ENCODE measurements at places on chromosomes 6 and 20.

GRCh38 chr6:146544616-146545182 lies 1.1 kb downstream of the RAB32 start:
- DNase-seq: no peak

GRCh38 chr6:5174244-5174643 lies 86.5 kb downstream of the LYRM4 start:
- no peak for DNase-seq

DNA sequence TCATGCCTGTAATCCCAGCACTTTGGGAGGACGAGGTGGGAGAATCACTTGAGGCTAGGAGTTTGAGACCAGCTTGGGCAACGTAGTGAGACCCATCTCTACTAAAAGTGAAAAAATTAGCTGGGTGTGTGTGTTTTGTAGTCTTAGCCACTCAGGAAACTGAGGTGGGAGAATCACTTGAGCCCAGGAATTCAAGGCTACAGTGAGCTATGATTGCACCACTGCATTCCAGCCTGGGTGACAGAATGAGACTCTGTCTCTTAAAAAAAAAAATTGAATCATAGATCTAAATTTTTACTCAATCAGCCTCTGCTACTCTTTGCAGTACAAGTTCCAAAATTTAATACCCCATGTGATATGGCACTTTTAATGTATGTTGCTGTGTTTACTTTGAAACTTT lies 121.6 kb downstream of the ARMC2 start:
- DNase-seq: no peak

GRCh38 chr6:4920914-4921410 lies 82.9 kb downstream of the RPP40 start:
- DNase-seq: no peak

- DNase-seq: no peak
Observed at GRCh38 chr6:157227202-157228166, 95.8 kb downstream of the TMEM242 start.

- no peak for DNase-seq
Observed at GRCh38 chr6:50128420-50129005, 78.8 kb upstream of the DEFB112 start.

GRCh38 chr20:50111829-50112495 lies 988 bp downstream of the UBE2V1 start:
- no peak for DNase-seq

DNA sequence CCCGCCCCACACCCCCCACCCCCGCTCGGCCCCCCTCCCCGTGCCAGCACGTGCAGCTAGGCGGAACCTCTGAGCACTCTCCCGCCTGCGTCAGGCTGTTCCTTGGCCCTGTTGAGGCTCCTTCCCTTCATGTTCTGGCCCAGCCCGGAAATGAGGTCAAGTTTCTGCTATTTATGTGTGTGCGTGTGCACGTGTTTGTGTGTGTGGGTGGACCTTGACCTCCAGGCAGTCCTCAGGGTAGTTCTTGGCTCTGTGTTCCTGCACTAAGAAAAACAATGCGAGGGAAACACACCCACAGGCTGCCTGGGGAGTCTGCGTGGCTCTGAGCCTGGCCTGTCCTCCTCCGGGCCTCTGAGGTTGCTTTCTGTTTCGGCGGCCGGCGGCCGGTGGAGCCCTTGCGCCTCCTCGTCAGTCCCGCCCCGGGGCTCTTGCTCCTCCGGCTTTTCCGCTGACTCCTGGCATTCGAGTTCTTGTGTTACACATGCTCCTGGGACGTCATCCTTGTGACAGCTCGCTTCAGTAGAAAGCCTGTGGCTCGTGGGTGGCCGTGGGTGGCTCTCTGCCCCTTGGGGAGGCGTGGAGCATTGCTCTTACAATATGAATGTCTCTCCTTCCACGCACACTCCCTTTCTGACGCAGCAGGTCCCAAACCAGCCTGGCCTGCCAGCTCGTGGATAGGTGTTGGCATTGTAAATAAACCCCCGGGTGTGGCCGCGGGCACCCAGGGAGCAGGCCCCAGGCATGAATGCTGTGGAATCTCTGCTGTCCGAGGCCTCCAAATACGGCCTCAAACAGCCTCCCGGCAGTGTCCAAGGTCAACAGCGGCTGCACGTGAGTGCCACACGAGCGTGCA lies 10.0 kb downstream of the SLCO4A1 start:
- DNase-seq: no peak

All from hypothalamus (tissue), 51 donors.